Kidney (tissue), 22 donors: ENCODE measurements at places on chromosomes 7 and 10. TPM values are rescaled to one million over a fixed set of nuclear protein-coding genes. Genes with fewer than 3 reads are reported as not detected.

GRCh38 chr10:10994360-10994759 is 23.3 kb upstream of the CELF2 start:
- DNase-seq, result no peak
- no peaks in the 10 kb centered on the region for H3K27me3 ChIP-seq
- H3K36me3 ChIP-seq, result no peaks in the 10 kb centered on the region

Gene BUB3
- total RNA-seq, result 60.8 TPM

DNA sequence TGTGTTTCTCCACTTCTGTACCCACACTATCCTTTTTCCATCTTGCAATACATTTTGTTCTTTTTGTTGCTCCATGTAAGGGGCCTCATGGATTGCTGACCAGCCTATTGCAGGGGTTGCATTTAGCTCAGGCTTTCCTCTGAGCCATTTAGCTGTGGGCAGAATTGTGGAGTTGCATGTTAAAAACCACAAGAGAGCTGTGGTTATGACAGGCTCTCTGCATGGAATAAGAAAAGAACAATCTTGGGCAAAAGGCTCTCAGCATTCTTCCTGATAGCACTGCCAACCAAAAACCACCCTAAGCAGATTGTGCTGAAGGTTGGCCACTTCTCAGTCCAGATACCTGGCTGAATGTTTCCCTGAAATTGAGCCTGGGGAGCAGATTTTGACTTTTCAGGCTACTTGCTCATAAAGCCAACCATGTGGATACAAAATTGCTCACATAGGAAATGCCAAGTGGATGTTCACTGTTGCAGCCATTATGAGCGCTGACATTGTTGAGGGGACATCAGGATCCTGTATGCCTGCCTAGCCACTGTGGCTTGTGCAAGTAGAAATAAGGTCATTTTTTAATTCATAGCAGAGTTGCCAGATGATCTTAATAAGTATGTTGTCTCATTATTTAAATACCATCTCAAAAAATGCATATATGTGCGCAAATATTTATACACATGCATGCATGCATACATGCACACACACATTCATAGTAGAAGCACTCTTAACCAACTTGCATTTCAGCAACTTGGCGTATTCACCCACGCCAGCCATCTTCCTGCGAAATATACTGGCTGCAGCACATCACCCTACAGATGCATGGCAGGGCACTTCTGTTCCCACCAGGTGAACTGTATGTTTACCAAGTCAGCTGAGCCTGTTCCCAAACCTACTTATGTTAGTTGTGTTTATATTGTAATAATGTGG is 695.4 kb downstream of the LRMDA start:
- no peaks in the 10 kb centered on the region for H3K4me1 ChIP-seq
- no peaks in the 10 kb centered on the region for H3K36me3 ChIP-seq
- no peaks in the 10 kb centered on the region for H3K27me3 ChIP-seq
- DNase-seq, result no peak
- no peak overlapping the region for H3K27ac ChIP-seq

GRCh38 chr7:107070710-107071109 is 26.2 kb downstream of the PRKAR2B start:
- no peak overlapping the region for H3K27ac ChIP-seq
- DNase-seq, result no peak
- no peaks in the 10 kb centered on the region for H3K4me1 ChIP-seq
- no peaks in the 10 kb centered on the region for H3K36me3 ChIP-seq
- H3K27me3 ChIP-seq, result no peaks in the 10 kb centered on the region

DNA sequence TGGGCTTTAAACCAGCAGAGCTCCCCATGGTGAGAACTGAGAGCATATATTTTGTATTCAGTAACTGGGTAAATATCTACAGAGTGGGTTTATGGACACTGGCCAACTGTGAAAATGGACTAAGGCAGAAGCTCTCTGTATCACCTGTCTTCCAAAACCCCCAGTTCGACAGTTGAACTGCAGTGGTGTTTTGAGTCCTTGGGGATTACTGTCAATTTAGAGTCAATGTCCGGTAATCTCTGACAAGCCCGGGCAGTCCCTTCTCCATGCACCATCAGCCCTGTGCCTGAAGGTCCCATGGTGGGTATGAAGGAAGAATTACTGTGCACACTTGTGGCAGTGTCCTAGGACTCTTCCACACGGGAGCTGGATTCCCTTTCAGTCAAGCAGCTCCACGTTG is 235.0 kb downstream of the CCSER2 start:
- no peak overlapping the region for H3K4me3 ChIP-seq
- no peaks in the 10 kb centered on the region for H3K4me1 ChIP-seq
- H3K36me3 ChIP-seq, result no peaks in the 10 kb centered on the region
- no peak overlapping the region for H3K27ac ChIP-seq

DNA sequence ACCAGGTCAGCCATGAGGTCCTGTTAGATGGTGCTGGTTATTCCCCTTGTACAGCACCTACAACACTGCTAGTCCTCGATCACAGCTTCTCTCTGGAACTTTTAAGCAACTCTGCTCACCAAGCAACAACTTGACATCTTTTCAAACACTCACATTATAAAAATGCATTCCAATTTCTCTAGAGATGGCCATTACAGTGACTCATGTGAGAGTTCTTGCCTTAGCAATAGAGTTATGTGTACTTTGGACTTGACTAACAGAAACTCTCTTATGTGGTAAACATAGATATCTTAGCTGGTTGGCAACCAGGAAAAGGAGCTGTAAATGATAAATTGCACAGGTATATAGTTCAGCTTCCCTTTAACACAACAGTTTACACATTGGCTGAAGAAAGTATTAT is 122.2 kb downstream of the PDE1C start:
- H3K36me3 ChIP-seq, result no peaks in the 10 kb centered on the region
- no peaks in the 10 kb centered on the region for H3K27me3 ChIP-seq
